ENCODE measurements at places on chromosomes 3 and 15.

- no peak for DNase-seq
These were observed 27.5 kb downstream of the TMEM158 start for GRCh38 chr3:45198264-45199260.

- DNase-seq: peak; percentile 8
These were observed 24.3 kb upstream of the GPR171 start for GRCh38 chr3:151227266-151227806.

- no peak for DNase-seq
These were observed 74.7 kb upstream of the ACKR4 start for GRCh38 chr3:132522353-132522752.

- no peak for DNase-seq
These were observed 35.8 kb downstream of the THSD4 start for GRCh38 chr15:71151081-71151480.

GRCh38 chr15:89652131-89652530 lies 3.1 kb downstream of the KIF7 start:
- DNase-seq: no peak

Data from Ammon's horn (tissue), 1 donor.